ENCODE measurements at places on chromosomes 4 and X.
A peak's percentile ranks its signal among the peaks of the same experiment; 100 is the strongest.

DNA sequence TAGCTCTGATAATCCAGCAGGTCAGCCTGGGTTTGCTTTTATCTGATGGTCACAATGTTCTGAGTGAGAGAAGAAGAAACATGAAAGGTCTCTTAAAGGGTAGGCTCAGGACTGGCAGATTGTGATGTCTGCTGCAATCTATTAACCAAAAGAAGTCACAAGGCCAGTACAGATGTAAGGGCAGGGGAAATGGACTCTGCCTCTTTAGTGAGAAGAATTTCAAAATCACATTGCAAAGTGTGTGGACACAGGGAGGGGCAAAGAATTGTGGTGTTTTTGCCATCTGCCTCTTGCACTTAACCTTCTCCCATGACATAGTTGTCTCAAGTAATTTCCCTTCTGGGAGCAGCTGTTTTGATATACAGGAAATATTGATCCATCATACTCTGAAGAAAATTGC is 40.9 kb downstream of the IL1RAPL1 start:
- DNase-seq = no peak

GRCh38 chrX:103666202-103667107 is 20.0 kb downstream of the MORF4L2 start:
- no peak for DNase-seq

DNA sequence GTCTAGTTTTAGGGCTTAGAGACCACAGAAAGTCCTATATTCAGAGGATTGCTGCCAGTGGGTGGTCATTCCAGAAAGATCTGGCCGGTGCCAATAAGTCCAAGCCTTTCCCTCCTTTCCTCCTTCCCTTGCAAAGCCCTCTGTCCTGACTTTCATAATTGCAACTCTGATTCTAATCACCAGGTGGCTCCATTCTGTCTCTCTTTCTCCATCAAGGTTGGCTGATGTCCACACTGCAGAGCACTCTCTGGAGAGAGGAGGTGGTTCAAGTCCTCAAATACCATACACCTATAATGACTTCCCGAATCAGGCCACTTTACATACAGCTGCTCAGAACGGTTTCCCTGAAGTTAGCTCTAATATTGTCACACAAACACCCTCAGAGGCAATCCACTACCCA is 22.4 kb upstream of the ARMCX4 start:
- no peak for DNase-seq

- DNase-seq = no peak
Observed at GRCh38 chrX:443536-444210, 57.0 kb upstream of the PPP2R3B start.

DNA sequence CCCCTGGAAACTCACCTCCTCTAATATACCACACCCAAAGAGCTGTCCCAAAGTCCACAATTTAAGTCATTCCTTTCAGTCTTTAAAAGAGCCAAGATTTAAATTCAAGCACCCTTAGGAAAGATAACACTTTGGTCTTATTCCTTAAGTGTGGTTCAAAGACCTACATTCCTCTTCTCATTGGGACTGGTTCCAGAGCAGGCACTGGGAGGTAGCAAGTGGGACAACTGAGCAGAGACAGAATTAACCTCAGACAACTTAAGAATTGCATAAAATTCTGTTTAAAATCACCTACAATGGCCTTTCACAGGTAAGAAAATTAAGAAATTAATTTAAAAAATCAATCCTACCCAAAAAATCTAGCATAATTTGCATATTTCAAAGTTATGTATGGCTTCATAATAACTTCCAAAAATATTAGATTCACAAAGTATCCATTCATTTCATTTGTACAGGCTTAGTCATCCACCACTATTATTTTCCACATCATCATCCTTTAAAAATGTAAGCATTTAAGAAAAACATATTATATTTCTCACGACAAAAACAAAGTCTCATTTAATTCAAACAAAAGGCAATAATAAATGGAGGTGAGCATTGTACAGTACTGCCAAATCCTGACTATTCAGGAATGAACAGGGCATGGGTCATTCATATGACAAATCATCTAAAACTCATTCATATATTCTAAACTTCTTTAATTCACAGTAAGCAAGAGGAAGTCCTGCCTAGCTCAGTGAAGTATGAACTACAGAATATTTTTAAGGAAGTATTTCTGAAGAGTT is 13.6 kb downstream of the PRSS12 start:
- no peak for DNase-seq

GRCh38 chrX:123084797-123085196 is 99.3 kb upstream of the GRIA3 start:
- no peak for DNase-seq

DNA sequence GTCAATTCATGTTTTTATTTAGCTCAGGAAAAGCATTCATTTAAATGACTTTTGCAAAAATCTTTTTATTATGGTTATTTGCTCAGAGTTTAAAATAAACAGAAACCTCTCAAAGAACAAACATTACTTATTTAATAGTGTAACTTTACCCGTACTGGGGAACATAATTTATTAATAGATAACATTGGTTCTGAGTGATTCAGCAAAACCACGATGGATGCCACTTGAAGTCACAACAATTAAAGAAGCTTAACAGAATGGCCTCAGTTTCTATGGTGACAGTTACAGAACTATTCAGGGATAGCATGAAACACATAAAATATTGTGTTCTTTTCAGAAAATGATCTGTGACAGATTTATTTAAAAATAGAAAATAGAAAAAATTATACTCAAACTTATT is 368.7 kb downstream of the CCSER1 start:
- no peak for DNase-seq

DNA sequence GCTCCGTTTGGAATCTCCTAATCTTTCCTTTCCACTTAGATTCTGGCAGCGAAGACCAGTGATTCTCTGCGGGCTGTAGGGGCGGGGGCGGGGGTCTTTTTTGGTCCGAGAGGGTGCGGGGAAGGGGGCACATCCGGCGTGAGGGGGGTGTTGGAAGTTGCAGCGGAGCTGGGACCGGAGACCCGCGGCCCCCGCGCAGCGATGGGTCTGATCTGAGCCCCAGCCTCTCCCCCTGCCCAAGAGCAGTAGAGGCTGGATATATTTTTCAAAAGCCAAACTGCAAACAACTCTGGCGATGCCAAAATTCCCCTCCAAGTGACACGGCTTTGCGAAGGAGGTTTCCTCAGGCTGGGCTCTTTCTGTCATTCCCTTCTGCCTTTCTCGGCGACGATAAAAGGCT is 355 bp downstream of the GRID2 start:
- DNase-seq = no peak

DNA sequence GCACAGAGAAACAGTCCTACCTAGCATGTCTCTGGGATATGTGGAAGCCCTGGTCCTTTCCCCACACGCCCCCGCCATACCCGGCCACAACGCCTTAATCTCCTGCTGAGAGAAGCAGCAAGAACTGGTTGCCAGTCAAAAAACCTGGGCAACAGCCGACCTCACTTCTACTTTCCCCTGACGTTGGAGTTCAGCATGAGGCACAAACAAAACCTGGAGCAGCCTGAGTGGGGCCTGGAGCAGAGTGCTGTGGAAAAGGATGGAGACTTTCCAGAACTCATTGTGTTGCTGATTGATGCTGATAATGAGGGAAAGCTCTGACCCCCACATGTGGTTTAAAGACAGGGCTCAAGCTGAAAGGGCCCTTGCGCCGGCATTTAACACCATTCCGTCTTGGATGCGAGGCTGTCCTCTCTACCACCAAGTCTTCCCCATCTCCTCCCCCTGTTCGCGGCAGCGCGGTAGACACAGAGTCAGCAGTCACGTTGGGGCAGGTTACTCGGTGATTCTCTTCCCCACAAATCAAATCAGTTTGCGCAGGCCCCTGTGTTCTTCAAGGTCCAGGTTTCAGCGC is 666 bp downstream of the CCDC158 start:
- DNase-seq = no peak

GRCh38 chr4:142539796-142540482 is 306.2 kb downstream of the INPP4B start:
- no peak for DNase-seq

DNA sequence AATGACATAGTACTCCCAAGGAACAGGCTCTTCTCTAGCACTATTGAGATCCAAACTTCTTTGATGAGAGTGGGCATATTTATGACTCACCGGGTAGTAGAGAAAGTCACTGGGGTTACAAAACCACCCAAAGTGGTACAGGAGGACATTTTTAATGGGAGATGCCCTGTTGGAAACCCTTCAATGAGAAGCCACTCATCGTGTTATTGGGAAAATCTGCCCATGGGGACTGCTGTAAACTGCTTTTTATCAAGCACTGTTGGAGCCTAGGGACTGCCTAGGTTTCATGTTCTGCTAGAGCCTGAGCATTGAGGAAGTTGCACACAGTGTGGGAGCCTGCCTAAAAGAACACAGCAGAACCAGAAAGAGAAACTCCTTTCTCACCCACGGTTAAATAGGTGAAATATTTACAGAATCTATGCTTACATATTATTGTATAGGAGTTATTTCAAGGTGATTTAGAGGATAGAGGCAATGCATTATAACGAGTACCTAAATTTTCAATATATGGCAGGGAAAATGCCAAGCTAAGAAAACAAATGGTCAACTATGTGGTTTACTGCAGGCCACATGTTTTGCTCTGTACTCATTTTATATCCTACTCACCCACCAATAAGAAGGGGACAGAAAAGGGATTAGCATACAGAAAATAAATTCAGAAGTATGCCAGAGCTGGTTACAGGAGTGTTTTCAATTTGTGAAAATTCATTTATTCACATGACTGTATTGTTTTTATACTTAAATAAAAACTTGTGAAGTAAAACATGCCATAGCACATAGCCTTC is 559.1 kb downstream of the FSTL5 start:
- DNase-seq = no peak

- no peak for DNase-seq
Observed at GRCh38 chr4:67037504-67038227, 507.6 kb downstream of the CENPC start.

- DNase-seq = no peak
Observed at GRCh38 chrX:118727686-118728339, 407 bp downstream of the IL13RA1 start.

DNA sequence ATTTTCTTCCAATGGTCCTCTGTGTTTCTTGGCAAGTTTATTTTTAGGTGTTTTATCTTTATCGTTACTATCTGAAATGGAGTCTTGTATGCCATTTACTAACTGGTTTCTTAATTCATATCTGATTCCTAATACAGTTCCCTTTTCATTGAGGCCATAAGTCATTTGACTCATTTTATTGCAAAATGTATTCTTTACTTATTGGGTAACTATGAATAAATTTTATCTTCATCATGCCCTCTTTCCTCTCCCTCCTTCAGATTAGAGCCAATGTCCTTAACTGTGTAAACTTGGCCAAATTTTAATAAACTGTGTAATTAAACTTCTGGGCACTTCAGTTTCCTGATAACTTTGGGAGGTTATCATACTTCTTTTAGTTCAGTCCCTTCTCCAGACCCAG is 19.3 kb upstream of the MSMO1 start:
- DNase-seq = no peak

DNA sequence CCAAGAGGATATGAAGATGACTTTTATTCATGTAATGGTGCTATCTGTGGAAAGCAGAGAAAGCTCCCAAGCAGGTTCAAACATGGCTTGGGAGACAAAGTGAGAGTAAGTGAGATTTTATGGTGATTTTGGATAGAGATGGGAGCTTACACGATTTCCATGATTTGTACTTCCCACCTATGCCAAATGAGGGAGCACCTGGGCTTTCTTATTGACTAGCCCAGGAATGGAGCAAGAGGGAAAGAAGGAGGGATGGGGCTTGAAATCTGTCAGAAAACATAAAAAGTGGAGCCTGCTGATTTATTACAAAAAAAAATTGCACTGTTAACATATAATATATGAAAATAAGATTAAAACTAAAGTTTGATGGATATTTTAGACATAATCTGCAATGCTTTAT is 703.5 kb upstream of the PABPC4L start:
- no peak for DNase-seq

DNA sequence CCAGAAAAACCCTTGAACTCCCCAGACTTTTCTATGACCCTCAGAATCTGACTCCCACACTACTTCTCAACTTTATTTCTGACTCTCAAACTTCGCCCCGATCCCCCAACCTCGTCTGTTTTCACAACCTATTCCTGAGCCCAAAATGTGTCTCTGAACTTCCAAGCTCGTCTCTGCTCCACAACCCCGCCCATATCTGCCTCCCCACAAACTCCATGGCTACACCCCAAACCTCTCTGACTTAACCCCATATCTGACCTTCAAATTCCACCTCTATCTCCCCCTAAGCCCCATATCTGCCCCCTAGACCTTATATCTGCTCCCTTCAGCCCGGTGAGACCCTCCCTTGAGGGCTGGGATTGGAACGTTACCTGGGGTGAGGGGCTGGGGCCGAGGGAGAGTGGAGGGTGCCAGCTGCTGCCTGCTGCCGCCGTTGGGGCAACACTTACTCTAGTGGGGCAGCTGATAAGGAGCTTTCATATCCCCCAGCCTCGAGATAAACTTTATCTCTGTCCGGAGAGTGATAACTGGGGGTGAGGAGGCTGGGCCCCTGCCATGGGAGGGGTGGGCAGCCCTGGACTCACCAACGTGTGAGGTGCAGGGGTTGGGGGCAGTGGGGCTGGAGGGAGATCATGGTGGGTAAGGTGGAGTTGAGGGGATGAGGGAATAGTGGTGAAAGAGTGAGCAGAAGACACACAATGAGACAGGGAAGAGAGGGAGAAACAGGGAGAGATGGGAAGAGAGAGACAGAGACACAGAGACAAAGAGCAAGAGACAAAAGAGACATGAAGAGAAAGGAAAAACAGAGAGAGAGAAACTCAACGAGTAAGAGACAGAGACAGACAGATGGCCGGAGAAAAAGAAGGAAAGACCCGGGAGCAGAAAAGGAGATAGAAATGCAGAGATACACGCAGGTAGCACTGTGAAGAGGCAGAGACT is 1.4 kb downstream of the GATA1 start:
- no peak for DNase-seq

GRCh38 chr4:181475359-181475758 is 767.8 kb upstream of the TENM3 start:
- DNase-seq = no peak

- no peak for DNase-seq
Observed at GRCh38 chr4:93132631-93133030, 695.9 kb upstream of the ATOH1 start.

DNA sequence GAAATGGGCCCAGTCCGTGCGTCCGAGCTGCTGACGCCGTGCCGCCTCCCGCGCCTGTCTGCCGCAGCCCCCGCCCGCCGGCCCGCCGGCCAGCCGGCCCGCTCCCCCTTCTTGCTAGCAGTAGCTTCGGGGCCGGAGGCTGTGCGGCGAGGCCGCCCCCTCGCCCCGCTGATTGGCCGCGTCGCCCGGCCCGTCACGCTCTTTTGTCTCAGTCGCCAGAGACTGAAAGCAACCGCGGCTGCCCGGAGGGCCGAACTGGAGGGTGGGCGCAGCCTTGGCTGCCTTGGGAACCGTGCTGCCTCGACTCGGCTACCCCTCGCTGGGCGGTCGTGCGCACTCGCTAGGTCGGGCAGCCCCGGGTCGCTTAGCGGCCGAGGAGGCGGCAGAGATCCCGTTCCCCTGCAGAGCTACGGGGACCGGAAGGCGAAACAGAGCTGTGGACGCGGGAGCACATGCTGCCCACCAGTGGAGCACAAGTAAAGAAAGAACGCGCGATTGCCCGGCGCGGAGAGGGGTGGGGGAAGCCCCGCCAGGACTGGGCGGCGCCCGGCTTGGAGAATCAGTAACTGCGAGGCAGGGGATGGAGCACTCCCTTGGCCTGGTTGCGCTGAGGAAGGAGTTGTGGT is at the start of gene ZCCHC18:
Gene ZCCHC18 (plus strand): TSS at position 198 of the 626 bp plus-strand sequence. CDS start 1,589 bp downstream, outside the sequence.
- peak; percentile 48 for DNase-seq

GRCh38 chr4:172305698-172306097 is 492.5 kb downstream of the GALNTL6 start:
- DNase-seq = no peak

Measured in GM12891 (cell line).